ENCODE measurements at places on chromosomes 3 and 15.

GRCh38 chr15:70517194-70517590 lies 246.2 kb downstream of the UACA start:
- no peak for DNase-seq

GRCh38 chr3:77513542-77513941 lies 473.6 kb downstream of the ROBO2 start:
- no peak for DNase-seq

DNA sequence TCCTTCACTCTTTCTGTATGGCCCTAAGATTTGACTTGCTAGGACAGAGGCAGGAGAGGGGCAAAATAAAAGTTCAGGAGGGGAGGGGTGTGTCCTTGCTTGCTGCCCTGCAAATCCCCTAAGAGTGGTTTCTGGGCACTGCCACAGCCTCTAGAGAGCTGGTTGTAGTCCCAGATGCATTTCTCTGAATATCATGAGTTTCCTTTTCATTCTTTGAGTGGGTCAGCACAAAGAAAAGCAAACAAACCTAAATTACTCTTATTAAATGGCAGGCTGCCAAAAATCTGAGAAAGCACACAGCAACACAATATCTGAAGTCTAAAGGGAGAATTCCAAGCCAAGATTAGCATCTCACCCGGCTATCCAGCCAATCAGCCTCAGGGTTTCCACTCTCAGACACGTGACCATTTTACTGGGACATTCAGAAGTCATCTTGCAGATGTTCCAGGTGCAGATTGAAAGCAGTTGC lies 919.3 kb downstream of the TUSC7 start:
- no peak for DNase-seq

DNA sequence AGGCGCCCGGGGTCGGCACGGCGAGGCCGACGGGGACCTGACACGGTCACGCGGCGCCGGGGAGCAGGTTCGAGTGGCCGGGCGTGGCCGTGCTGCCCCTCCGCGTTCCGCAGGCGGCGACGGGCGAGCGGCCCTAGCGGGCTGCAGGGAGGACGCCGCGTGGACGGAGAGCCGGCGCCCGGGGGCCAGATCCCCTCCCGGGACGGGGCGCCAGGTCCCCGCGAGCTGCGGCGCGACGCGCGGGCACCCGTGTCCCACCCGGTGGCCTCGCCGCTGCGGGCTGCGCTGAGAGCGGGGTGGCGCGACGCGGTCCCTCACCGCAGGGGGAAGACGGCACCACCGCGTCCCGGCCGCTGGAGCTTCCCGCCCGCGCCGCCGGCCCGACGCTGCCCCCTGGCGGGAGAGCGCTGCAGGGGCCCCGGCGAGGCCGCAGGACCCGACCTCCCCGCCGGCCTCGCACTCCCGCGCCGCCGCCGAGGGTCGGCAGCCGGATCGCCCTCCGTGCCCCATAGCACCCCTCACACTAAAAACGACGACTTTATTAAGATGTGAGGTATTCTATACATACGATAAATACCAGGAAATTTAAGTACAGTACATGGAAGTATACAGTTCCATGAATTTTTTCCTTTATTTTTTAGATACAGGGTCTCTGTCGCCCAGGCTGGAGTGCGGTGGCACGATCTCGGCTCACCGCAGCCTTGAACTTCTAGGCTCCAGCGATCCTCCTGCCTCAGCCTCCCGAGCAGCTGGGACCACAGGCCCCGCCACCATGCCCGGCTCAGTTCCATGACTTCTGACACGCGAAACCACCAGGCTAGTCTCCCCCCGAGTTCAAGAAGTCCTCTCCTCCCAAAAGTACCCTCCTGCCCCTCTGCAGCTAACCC lies 1.3 kb upstream of the PIGZ start:
- DNase-seq: peak; percentile 57

GRCh38 chr15:55260562-55261131 lies 29.0 kb downstream of the RAB27A start:
- DNase-seq: no peak

DNA sequence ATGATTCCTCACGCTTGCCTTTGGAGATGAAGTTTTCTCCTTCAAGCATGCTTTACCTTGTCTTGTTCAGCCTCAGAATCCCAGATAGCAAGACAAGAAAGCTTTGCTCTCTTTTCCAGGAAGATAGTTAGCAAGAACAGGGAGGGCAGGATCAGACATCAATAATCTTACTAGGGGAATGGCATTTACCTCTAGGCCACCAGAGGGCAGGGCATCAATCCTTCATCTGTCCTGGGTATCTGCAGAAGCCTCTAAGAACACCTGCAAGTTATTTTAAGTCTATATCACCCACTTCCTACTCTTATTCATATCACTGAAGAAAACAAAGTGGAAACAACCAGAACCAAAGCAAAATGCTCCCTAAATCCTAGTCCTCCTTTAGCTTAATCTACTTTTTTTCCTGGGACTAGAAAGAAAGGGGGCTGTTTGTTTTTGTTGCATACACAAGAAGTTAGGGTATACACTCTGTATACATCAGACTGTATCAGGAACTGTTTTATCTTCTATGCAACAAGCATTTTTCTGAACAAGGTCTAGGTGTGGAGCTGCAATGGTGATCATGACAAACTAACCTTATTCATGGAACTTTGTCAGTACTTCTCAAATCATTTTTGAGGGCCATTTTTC lies 862.5 kb downstream of the CADM2 start:
- no peak for DNase-seq

- no peak for DNase-seq
Measured at GRCh38 chr3:45516829-45517228, 77.7 kb upstream of the LIMD1 start.

GRCh38 chr3:160987982-160988964 lies 116.9 kb downstream of the B3GALNT1 start:
- DNase-seq: no peak

- DNase-seq: no peak
Measured at GRCh38 chr15:49179433-49180190, 9.6 kb downstream of the GALK2 start.

- no peak for DNase-seq
Measured at GRCh38 chr15:80890341-80891005, 99.1 kb downstream of the MESD start.

- no peak for DNase-seq
Measured at GRCh38 chr3:184448321-184449160, 68.7 kb downstream of the CHRD start.

DNA sequence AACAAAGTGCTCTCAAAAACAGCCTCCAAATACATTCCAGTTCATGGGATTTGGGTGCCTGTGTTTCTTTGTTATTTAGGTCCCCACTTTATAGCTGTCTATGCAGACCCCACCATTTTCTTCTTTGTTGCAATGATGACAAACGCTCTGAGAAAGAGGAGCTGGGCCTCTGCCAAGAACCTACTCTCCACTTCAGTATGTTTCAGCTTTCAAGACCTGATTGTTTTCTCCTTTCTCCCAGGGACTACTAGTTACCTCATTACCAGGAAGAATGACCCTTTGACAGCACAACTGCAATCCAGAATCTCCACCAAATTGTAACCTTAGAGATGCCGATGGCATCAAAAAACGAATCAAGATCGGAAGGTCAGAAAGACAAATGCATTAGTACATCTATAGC lies 236.8 kb downstream of the MEIS2 start:
- DNase-seq: no peak

DNA sequence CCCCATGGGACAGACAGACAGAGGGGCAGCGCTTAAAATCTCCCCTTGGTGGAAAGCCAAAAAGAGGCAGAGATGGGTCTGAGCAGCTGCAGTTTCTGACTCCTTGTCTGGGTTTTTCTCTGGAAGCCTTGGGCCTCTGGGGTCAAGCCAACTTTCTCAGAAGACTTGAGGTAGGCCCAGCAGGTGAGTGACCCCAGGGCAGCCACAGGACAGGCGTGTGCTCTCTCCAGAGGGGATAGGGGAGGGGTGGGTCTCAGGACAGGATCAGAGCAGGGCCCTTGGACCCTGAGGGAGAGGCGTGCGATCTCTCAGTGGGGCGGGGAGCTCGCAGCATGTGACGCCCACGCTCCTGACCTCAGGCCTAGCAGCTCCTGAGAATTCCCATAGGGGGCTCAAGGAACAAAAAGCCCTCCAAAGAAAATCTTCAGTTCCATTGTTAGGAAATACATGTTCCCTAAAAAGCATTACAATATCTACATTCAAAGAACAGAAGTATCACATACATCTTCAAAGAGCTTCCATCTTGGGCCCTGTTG lies 34.6 kb upstream of the DUSP7 start:
- DNase-seq: no peak

GRCh38 chr3:68057637-68058320 lies 403.4 kb upstream of the SUCLG2 start:
- peak; percentile 28 for DNase-seq

- DNase-seq: no peak
Measured at GRCh38 chr3:66386925-66387650, 113.7 kb downstream of the LRIG1 start.

DNA sequence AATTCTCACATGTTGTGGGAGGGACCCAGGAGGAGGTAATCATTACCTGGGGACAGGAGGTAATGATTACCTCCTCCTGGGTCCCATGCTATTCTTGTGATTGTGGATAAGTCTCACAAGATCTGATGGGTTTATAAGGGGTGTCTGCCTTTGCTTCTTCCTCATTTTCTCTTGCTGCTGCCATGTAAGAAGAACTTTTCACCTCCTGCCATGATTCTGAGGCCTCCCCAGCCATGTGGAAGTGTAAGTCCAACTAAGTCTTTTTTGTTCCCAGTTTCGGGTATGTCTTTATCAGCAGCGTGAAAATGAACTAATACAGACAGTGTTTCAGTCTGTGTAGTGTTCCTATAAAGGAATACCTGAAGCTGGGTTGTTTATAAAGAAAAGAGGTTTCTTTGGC lies 13.1 kb upstream of the KCTD6 start:
- DNase-seq: no peak

DNA sequence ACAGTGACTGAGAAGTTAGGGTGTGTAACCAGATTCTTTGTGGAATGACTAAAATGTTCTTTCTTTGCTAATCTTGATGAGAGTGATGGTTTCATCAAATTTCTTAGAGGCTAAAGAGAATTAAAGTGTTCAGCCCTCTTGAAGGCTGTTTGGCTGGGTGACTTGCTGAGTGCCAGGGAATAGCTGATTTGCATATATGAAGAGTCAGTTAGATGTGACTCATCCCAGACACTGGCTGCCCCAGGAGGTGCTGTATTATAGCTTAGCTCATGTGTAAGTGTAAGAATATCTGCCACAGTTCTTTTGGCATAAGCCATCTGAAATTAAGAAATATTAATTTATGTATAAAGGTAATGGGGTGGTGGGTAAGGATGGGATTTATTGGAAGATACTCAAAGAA lies 535.1 kb downstream of the NLGN1 start:
- no peak for DNase-seq

DNA sequence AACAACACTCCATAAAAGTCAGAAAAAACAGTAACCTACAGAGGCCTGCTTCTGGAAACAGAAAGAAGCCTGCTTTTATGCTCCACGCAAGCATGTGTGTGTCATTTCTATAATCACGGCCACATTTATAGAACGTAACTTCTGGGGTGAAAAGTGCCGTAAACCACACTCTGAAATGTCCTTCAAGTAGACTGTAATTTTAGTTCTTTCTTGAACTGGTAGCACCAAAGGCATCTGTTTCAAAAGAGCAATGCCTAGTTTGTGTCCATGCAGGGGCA lies 19.5 kb upstream of the CMTM7 start:
- DNase-seq: no peak

DNA sequence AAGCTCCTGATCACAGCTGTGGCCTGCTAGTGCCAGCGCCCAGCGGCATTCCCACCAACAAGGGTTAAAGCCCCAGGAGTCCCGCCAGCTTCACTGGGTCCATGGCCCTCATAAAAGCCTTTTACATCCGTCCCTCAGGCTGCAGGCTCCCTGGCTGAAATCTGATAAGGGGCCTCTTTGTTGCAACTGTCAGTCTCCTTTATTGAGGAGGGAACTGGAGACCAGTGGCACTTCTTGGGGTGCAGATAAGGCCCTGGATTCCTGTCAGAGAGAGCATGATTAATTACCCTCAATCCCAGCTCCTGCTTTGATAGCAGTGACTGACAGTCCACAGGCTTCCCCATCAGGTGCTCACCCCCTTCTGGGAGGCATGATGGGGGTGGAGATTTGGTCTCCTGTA lies 30.9 kb upstream of the CLK3 start:
- no peak for DNase-seq

DNA sequence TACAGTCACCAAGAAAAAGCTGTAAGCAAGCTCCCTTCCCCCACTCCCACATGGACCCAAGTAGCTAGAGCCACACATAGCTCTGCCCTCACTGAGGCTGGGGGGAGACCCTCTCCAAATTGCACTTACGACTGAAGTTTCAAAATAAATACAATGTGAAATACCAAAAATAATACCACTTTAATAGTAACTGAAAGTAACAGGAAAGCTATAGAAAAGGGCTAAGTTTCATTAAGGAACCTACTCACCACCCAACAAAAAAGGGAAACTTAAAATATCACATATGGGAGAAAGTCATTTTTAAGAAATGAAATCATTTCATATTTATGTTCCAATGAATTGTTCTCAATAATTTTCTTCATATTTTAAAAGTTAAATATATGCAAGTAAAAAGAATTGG lies 130.4 kb upstream of the UBE2E2 start:
- no peak for DNase-seq
